ENCODE measurements at places on chromosomes 13 and 19.

DNA sequence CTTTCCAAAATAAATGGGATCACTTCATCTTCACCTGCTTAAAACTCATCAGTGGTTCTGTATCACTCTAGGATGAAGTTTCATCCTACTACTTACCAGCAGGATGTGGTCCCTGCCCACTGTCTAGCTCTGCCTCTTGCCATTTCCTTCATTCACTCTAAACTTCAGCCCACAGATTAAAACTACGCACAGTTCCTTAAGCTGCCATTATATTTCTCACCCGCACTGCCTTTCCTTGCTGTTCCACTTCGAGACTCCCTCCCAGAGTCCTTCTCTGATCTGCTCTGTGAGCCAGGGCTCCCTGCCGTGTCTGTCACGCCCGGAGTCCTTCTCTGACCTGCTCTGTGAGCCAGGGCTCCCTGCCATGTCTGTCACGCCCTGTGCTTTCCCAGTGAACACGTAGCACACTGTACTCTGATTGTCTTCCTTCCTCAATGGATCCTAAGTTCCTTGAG is 52.0 kb upstream of the NPAS1 start:
- no peak for DNase-seq

GRCh38 chr19:45076029-45076850 is at the start of gene ZNF296:
ZNF296 (minus strand) TSS chr19:45076478; CDS start chr19:45076373, 105 bp downstream.
- DNase-seq = peak; percentile 79

GRCh38 chr19:35869327-35870123 is 1.2 kb downstream of the APLP1 start:
- peak; percentile 78 for DNase-seq

DNA sequence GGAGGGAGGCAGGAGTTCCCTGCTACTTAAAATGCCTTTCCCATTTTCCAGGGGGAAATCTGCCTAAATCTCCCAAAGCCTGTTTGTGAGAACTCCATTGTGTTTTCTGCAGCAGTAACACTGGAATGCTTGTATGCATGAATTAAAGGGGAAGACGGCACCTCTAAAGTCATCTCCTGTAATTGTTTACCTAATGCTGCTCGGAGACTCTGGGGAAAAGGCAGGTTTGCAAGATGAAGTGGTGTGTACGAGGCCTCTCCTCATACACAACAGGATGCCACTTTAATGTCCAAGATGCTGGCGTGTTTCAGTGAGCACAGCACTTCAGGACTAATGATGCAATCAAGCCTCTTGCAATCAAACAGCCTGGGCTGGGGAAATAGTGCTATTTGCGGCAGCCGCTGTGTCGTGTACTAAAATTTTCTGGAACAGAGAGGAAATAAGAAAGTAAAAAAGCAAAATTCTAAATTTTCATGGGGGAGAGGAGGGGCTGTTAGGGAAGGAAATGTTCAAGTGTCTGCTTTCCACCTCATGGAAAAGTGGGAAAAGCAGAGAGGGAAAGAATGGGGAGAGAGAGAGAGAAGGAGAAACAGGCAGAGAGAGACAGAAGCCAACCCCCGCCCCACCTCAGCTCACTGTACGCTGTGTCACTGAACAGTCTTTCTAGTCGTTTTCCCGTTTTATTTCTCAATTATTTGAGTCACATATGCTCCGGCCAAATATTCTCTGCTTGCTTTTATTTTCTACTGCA is 32.9 kb downstream of the TSHZ3 start:
- DNase-seq = no peak

DNA sequence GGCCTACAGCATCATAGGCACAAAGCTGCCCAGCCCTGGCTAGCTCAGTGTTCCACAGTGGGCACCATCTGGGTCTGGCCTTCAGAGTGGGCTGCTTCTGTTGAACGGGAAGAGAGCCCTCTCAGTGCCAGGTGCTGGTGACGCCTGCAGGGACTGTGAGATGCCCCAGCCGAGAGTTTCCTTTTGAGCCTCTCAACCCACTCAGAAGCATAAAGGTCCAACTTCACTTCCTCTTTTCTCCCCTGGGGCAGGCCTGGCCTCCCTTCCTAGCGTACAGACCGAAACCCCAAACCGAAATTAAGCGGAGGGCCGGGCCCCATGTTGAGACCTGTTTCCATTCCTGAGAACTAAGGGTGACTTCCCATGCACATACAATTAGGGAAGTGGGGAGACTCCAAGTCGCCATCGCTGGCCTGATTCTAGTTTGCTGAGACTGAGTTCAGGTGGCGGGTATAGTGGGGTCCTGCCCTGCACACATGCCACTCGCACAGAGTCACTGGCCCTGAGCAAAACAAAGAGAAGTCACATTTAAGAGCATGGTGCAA is 6.9 kb downstream of the RAB8A start:
- DNase-seq = peak; percentile 55

- no peak for DNase-seq
These were observed 4.3 kb downstream of the HPN start for GRCh38 chr19:35045667-35046300.

DNA sequence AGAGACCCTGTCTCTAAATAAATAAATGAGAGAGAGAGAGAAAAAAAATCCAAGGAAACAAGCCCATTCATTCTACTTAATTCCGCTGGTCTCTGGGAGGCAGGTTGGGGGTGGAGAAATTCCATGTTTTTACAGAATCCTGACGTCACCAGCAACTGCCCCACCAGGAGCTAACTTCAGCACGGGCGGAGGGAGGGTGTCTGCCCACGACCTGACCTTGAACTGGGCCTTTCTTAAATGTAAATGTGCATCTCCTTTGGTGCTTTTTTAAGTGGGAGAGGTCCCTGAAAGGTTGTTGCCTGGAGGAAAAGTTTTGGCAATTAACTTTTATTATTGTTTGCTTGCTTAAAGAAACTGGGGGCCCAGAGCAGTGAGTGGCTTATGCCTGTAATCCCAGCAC is 15.5 kb downstream of the KLF2 start:
- no peak for DNase-seq

DNA sequence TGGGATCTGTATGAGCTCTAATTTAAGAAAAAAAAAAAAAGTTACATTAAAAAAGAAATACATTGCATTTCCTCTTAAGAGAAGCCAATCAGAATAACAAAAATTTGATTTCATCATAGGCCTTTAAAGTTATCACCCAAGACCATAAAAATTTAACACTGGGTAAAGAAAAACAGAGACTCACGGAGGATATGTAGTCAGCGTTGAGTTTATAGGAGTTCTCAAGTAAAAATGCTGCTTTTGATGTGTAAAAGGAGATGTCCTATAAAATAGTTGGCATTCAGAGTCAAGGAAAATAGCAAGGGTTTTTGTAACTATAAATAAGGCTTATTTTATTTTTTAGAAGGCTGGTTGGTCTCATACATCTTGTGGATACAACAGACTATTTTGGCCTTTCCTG is 191.1 kb downstream of the EFNB2 start:
- no peak for DNase-seq

DNA sequence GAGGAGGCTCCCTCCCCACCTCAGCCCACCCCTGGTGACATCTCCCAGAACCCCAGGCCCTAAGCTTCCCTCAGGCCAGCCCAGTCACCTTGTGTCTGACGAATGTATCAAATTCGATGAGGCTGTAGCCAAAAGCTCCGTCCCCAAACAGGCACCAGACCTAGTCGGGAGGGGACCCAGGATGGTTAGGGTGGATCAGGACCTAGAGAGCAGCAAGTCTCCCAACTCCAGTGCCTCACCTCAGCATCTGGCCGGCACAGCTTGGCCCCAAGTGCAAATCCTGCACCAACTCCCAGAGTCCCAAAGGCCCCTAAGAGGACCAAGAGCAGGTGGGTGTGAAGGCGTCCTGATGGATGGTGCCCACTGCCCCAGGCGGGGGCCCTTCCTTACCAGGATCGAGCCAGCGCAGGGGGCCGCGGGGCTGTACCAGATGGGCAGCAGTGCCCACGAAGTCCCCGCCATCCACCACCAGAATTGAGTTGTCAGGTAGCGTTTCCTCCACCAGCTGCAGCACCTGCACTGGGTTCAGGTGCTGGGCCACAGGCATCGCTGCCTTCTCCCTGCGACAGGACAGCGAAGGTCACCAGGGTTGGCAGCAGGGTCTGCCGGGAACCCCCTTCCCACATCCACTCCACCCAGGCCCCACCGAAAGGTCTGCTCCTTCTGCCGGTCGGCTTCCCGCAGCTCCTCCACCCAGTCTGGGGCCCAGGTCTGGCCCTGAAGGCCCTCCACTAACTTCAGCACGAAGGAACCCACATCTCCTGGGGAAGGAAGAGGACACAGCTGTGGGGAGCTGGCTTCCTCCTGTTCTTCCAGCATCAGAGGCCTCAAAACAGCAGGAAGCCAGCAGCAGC is 8.8 kb downstream of the SYDE1 start:
- DNase-seq = no peak

- DNase-seq = no peak
These were observed 436.4 kb downstream of the SLITRK5 start for GRCh38 chr13:88107570-88107969.

- DNase-seq = no peak
These were observed 5.0 kb upstream of the C19orf33 start for GRCh38 chr19:38298821-38299680.

DNA sequence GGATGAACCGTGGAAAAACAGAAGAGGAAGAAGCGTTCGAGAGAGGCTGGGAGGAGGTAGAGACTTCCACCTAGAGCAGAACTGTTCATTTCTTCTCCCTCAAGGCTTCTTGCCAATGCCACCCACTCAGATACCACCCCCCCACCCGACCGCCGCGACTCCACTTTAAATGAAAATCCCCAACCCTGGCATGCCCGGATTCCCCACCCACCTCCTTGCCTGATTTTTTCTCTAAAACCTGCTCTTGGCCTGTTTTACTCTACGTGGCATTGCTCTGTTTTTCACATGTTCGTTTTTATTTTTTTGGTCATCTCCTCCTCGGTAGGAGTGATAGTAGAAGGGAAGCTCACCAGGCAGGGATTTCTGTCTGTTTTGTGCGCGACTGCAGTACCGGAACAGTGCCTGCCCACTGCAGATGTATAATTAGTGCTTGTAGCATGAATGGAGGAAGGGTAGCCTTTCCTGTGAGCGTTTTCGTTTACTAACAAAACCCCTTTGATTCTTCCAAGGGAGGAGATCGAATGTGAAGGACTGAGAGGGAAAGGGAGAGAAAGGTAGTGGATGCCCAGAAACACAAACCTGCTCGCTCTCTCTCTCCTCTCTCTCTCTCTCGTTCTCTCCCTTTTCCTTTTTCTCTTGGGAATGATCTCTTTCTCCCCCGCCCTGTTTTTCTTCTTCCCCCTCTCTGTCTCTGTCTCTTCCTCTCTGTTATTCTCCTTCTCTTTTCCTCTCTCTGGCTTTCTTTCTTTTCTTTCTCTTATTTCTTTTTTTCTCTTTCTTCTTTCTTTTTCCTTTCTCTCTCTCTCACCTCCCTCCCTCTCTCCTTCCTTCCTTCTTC is 2.2 kb downstream of the CD70 start:
- no peak for DNase-seq

- no peak for DNase-seq
These were observed 35.6 kb downstream of the TNFRSF19 start for GRCh38 chr13:23605831-23606230.

Data from stimulated activated CD8-positive, alpha-beta memory T cell treated with anti-CD3 and anti-CD28 coated beads, Interleukin-15, amount 100 ng/mL, for 48 hours (primary cell).